ENCODE measurements at places on chromosomes 4 and X.

DNA sequence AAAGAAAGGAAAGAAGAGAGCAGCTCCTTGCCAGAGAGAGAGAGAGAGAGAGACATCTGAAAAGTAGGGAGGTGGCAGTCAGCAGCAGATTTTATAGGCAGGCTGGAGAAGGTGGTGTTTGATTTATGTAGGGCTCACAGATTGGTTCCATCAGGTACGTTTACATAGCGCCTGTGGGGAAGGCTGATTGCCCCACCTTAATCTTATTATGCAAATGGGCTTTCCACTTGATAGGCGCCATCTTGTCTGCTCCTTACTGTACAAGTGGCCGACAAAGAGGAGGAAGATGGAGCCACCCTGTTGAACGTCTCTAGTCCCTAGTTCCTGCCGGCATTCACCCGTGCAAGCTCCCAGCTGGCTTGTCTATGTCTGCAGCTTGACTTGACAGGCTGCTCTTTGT, 49.1 kb upstream of the DHRSX start:
- DNase-seq: no peak

DNA sequence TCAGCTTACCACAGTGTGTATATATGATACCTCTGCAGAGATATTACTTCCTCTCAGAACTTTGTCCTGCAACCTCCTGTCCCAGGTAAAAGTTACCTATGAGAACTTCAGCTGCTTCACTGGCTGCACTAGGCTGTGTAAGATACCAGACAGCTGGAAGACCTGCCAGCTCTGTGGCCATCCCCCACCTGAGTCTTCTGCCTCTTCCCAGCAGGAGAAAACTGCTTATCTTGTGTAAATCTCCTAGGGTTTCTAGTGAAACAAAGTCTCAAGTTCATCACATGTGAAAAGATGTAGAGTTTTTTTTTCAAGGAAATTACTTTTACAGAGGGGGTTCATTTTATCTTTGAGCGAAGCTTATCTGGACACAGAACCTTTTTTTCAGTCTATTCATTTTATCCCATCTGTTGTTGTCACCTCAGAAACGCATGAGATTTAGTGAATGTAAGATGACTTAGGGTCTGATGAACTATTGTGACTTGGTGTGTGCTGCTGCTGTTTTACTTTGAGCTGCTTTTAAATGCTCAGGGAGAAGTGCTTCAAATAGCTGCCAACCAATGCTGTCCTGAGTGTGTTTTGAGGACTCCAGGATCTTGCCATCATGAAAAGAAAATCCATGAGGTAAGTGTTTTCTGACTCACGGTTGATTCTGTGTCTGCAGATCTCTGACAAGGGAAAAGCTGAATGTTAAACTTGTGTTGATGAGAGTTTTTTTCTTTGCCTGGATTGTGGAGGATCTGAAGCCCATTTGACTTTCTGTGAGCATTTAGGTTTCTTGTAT, 187.8 kb downstream of the FRAS1 start:
- no peak for DNase-seq

- DNase-seq: no peak
Measured at GRCh38 chr4:116952530-116953136, 132.7 kb downstream of the TRAM1L1 start.

- no peak for DNase-seq
Measured at GRCh38 chr4:173038192-173038896, 130.3 kb upstream of the GALNT7 start.

DNA sequence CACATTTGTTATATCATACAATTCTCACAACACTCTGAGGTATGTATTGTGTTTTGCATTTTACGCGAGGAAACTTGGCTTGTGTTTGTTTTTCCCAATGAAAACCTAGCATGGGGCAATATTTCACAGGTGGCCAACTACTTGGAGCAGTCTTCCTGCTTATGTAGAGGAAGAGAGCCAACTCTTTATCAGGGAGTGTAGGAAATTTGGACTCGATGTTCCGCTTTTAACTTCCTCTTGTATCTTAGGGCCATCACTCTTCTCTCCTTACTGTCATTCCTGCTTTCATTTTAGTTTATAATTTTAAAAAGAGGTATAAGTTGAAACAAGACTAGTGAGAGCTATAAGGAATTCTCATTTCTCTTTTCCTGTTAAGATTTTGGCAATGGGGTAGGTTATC, 107.7 kb upstream of the RPS6KA3 start:
- no peak for DNase-seq

DNA sequence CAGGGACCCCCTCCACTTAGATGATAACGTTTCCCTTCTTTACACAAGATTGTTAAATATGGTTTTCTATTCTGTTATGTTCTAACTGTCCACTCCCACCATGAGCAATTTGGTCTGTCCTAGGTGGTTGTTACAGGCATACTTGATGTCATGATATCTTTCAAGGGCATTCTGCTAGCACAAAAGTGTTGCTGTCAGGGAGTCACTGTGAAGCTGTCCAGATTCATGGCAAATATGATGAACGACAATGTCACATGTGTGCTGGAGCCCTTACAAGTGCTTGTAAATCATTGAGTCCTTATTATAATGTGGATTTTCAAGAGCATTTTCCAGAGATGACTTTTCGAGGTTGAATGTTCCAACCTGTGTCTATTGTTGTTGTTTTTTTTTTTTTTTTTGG, 1250.7 kb upstream of the PRKX start:
- no peak for DNase-seq
